ENCODE measurements at places on chromosomes 5 and 9.

DNA sequence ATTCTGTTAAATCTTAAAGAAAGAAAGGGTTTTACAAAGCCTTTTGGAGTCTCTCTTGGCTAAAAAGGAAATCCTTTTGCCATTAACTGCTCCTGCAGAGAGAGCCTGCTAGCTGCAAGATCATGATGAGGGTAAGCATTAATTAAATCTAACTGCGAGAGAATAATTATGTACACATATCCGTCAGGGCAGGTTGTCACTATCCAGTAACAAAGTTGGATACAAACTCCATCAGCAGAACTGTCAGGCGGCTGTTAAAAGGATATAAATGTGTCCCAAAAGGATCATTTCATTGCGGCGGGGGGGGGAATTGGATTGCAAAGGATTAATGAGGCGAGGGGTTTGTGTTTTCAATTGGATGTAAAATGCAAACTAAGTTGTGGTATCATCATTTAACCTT, 289.3 kb downstream of the ASTN2 start:
- DNase-seq: no peak

DNA sequence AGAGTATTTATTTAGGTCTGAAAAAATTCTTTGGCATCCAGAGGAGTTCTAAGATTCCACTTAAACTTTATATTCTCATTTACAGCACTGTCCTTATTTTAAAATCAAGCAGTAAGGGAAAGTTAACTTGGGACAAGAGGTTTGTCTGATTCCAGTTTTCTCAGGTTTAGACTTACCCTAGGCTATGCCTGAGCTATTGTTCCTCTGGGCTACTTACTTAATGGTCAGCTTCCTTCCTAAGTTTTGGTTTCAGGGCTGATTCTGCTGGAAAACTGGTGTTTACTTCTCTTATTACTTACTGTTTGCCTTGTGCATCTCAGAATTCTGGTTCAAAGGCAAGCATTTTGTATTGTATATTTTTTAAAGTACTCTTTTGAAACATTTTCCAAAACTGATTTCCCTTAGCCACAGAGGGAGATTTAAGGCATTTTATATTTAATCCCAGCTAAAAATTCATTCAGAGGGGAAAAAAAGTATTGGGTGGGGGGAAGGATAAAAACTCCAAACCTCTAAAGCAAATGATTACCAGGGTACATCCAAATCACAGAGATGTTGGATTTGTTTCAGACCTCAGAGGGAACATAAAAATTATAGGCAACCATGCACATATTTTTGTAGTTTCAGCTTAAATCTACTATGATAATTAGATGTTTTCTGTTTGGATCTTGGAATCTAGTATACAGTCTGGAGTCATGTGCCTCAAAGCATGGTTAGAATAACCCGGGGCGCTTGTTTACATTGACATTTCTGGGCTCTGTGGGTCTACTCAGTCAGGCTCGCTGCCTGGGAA, 290.0 kb downstream of the ARHGAP26 start:
- DNase-seq: no peak

DNA sequence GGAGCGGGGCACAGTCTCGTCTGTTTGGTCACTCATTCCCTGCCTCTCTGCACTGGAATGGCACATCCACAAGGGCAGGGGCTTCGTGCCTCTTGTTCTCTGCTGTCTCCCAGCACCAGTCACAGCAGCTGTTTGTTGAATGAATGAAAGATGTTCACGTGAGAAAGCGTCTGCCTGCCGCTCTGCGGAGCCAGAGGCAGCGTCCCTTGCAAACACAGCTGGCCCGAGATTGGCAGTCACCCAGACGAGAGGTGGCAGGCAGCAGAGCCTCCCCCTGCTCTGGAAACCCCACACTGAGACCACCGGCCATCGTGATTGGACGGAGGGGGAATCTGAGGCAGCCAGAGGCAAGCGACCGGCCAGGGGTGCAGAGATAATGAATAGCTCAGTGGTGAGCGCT, 6.0 kb upstream of the FAM163B start:
- no peak for DNase-seq

GRCh38 chr5:82100303-82101077, 128.7 kb downstream of the ATG10 start:
- DNase-seq: no peak

GRCh38 chr9:116251366-116251765, 97.8 kb downstream of the PAPPA start:
- no peak for DNase-seq

GRCh38 chr9:21210311-21210710, 3.4 kb upstream of the IFNA10 start:
- DNase-seq: no peak

- no peak for DNase-seq
These were observed 84.3 kb downstream of the CAMSAP1 start for GRCh38 chr9:135823036-135823435.

GRCh38 chr5:154516475-154516874, 38.4 kb upstream of the HAND1 start:
- DNase-seq: no peak

DNA sequence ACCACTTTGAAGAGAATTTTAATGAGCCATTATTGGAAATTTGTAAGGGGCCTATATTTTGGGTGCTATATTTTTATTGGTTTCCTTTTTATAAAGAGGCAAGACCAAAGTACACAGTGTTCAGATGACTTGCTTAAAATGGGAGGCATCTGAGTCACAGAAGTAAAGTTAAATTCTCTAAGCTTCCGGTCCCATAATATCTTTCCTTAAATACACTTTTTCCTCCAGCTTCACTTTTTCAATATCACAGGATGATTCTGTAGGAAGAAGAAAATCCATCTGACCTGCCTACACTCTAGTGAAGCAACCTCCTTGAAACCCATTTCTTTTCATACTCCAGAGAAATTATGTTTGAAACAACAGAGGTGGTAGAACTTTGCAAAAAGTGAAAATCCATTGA, 274.0 kb downstream of the PIK3R1 start:
- DNase-seq: no peak

GRCh38 chr9:17476401-17476800, 102.5 kb upstream of the SH3GL2 start:
- no peak for DNase-seq

- DNase-seq: no peak
These were observed 479.1 kb downstream of the CCDC171 start for GRCh38 chr9:16031971-16032370.

GRCh38 chr5:111511831-111512374, 432 bp downstream of the STARD4 start:
- peak; percentile 15 for DNase-seq

DNA sequence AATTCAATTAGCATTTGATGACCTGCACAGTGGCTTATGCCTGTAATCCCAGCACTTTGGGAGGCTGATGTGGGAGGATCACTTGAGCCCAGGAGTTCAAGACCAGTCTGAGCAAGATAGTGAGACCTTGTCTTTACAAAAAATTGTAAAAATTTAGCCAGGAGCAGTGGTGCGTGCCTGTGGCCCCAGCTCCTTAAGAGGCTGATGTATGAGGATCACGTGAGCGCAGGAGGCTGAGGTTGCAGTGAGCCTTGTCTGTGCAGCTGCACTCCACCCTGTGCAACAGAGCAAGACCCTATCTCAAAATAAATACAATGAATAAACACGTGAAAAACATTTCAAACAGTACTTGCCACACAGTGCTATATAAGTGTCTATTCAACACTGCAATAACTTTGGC, 4.2 kb downstream of the ABCA1 start:
- DNase-seq: no peak

DNA sequence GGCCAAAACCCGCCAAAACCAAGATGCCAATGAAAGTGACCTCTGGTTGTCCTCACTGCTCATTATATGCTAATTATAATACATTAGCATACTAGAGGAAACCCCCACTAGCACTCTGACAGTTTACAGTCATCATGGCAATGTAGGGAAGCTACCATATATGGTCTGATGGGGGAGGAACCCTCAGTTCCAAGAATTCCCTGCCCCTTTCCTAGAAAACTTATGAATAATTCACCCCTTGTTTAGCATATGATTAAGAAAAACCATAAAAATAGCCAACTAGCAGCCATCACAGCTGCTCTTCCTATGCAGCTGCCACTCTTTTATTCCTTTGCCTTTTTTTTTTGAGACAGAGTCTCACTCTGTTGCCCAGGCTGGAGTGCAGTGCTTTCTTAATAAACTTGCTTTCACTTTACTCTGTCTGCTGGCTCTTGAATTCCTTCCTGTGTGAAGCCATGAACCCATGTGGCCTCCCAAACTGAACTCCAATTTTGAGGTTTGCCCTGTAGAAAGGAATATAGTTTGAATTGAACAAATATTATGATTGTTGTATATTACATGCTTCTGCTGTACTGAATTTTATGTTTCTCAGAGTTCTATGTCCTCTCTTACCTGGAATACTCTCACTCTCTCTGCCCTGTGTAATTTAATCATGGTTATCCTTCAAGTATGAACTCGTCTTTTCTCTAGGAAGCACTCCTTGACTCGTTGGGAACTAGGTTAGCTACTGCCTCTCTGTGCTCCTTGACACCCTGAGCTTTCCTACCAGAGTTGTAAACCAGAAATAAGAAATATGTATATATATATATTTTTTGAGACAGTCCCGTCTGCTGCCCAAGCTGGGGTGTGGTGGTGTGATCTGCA, 59.8 kb downstream of the KIAA1958 start:
- no peak for DNase-seq

GRCh38 chr9:95875305-95876137, at the start of gene ERCC6L2:
TSS of gene ERCC6L2 (plus strand) at chr9:95875691. CDS start at chr9:95876039, 348 bp downstream.
- peak; percentile 96 for DNase-seq

- no peak for DNase-seq
These were observed 343.7 kb downstream of the RAB3C start for GRCh38 chr5:58926541-58926935.

DNA sequence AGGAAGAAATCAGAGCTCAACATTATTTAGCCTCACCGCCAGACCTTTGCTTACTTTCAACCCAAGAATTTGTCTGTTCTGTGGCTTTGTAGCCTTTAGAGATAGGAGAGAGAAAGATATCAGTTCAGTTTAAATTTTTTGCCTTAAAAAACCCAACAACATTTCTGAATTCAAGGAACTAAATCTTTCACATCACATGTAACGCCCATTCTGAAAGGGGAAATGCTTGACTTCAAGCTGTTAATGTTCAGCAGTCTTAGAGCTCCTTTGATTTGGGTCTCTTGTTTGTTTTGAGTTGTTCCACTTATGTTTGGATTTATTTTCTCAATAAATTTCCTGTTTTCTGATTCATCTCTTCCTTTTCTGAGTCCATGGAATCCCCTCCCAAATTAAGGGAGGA, 294.5 kb downstream of the ARHGAP26 start:
- DNase-seq: no peak

DNA sequence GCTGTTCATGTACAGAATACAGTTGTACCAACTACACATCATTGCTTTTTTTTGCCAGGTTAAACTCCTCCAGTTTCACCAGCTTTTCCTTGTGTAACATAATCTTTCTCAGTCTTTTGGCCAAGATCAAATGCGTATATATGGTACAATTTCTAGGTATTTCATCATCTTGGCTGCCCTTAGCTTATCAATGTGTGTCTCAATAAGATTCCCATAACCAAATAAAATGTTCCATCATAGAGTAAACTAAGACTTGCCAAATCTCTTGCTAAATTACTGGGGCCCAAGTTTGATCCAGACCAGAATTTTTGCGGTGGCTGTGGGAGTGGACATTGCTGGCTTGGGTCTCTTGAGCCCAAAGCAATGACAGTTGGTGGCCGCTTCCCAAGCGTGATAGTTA, 24.3 kb upstream of the ERBIN start:
- no peak for DNase-seq

- DNase-seq: no peak
These were observed 148.3 kb upstream of the GHR start for GRCh38 chr5:42274913-42275312.

GRCh38 chr9:126500600-126501382, 112.9 kb upstream of the LMX1B start:
- DNase-seq: peak; percentile 68

DNA sequence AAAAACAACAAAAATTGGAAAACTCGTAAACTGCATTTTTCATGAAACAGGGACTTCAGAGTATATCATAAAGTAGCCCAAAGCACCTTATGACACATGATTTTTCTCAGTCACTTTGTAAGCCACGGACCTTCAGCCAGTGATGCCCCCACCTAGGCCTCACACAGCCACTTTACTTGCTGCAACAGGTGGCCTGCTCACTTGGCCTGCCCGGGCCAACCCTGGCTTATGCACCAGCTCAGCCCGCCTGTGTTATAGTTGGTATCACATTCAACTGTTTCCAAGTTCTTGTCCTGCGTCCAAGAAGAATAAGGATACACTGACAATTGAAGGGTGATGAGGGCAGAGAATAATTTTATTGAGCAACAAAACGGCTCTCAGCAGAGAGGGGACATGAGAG, 219.2 kb downstream of the FER start:
- no peak for DNase-seq

DNA sequence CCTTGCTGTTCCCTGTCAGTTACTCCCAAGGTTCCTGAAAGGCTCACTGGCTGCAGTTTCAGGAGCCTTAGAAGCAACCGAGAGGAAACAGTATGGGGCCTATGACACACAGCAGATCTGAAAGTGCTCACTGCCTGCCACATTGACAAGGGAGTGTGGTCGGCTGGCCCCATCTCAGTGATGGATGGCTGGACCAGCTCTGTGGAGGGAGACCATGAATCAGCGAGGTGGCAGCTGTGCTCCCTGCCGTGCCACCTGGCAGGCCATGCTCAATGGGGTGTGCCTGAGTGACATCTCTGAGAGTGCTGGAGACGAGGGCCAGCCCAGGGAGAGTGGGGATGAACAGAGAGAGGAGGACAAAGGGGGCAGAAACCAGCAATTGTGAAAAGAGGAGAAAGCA, 49.1 kb downstream of the DOCK2 start:
- DNase-seq: no peak

- no peak for DNase-seq
These were observed 11.2 kb downstream of the IRX2 start for GRCh38 chr5:2740051-2740875.

GRCh38 chr5:17492770-17493169, 5.3 kb upstream of the TAF11L2 start:
- no peak for DNase-seq

GRCh38 chr9:93082841-93083411, 13.1 kb upstream of the CARD19 start:
- peak; percentile 24 for DNase-seq

GRCh38 chr9:99878651-99879050, 27.8 kb upstream of the STX17 start:
- DNase-seq: no peak
